ENCODE measurements at places on chromosomes 12 and 14.

GRCh38 chr14:49051328-49052060 is 534.7 kb downstream of the RPS29 start:
- no peak for DNase-seq

DNA sequence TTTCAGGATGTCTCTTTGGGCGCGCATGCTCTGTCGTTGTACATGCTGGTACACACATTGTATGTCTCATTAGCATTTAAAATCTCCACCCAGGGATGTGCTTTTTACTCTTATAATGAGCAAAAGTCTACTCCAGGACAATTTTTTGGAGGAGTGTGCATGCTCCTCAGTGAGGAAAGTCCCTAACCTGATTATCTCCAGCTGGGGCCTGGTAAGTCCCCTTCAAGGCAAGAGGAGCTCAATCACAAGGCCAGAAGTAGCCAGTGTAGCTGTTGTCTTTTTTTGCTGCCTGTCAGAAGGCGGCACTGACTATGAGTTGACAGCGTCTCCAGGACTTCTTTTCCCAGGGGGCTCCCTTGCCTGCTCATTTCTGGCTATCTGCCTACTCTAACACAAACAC is 218.3 kb upstream of the CNTN1 start:
- DNase-seq, result no peak

DNA sequence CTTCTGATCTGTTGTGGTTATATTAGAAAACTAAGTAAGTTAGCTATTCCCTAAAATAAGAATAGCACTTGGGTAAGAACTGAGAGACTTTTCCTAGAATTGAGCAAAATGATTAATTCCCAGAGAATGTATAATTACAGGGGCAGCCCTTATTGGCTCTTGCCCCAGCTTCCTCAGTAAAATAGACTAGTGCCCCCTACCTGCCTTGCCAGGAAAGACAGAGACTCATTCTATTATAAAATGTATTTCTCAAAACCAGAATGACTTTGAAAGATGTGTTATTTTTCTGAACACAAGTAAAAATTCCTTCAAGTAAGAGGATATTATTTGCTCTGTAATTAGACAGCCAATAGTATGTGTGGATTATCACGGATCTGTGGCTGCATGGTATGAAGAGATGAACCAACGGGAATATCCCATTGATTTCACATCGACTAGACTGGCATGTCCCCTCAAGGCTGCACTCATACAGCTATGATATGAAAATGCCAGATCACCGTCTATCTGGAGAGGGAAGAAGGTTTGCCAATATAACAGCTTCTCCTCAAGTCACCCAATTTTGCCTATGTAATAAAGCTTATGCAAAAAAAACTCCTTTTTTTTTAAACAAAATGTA is 7.4 kb upstream of the GLRX5 start:
- no peak for DNase-seq

- DNase-seq, result peak; percentile 22
Observed at GRCh38 chr12:117857632-117858612, 110.9 kb downstream of the KSR2 start.

GRCh38 chr14:73785834-73786635 is 65.6 kb upstream of the PTGR2 start:
- DNase-seq, result peak; percentile 88

GRCh38 chr12:42143452-42144157 is 1.1 kb downstream of the GXYLT1 start:
- DNase-seq, result no peak

DNA sequence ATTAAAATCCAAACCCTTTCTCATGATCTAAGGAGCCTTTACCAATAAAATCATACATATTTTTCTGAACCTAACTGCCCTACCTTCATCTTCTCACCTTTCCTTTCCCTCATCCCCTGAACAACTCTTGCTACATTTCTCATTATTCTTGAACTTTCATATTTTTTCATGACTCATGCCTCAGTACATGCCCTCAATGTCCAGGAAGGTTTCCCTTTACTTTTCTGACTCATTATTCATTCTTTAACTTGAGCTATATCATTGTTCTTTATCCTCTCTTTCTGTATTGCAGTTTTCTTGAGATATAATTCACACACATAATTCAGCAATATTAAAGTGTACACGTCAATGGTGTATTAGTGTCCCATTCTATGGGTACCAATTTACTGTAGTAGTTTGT is 231.0 kb downstream of the ALG10B start:
- DNase-seq, result no peak

- no peak for DNase-seq
Observed at GRCh38 chr14:75910048-75910447, 71.7 kb downstream of the TGFB3 start.

DNA sequence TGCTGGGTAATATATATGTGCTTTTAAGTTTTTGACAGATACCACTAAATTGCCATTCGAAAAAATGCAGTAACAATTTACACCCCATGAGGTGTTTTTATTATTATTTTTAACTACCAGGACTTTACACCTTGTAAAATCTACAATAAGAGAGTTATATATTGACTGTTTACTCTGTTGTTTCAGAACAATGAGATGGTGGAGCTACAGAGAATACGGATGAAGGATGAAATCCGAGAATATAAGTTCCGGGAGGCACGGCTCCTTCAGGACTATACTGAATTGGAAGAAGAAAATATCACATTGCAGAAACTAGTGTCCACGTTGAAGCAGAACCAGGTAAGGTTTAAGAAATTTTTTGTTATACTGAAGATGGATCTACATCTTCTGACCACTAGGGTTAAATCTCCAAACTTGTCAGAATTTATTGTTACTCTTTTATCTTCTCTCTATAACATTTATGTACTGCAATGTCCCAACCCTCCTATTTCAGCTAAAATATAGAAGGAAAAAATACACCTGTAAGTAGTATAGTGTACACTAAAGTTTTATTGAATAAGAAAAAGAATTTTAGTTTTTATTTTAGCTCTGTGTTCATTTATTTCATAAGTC is 105.4 kb upstream of the FGD4 start:
- no peak for DNase-seq

DNA sequence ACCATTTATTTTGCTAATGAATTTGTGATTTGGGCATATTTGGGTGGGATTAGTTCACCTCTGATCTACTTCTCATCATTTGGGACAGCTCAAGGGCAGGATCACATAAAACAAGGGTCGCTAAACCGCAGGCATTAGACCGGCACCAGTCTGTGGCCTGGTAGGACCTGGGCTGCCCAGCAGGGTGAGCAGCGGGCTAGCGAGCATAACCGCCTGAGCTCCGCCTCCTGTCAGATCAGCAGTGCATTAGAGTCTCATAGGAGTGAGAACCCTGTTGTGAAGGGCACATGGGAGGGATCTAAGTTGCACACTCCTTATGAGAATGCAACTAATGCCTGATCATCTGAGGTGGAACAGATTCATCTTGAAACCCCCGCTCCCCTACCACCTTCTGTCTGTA is 785.3 kb downstream of the TRHDE start:
- no peak for DNase-seq

- DNase-seq, result no peak
Observed at GRCh38 chr14:73740618-73741326, 26.6 kb upstream of the PNMA1 start.

DNA sequence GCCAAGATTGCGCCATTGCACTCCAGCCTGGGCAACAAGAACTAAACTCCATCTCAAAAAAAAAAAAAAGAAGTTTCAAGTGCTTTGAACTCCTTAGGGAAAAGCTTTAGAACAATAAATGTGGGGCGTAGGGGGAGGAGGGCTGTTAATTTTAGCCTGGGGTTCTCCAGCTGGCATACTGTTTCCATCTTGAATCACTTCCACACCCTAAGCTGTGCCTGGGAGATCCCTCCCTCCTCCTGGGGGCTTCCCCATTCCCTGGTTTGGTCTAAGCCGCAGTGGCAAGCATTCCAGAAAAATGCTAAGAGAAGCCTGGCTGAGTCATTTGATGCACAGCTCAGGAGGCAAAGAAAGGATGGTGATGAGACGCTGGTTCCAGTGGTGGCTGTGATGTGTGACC is 2.3 kb upstream of the ZNF384 start:
- DNase-seq, result no peak

DNA sequence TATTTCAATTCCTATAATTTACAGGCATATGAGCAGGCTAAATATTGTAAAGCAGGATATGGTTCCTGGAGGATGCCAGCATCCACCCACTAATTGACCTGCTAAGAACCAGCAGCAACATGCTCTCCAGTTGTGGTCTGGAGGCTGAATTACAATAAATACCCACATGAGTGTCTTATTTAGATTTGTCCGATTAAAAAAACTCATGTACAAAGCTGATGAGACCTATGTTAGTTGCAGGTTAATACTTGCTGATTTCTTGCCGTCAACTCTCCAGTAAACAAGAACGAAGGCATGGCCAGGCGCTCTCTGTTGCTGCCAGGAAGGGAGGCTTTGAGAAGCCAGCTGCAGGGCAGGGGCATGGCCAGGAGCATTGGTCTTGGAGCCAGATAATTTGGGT is 169.3 kb upstream of the PRICKLE1 start:
- DNase-seq, result no peak

GRCh38 chr12:50185970-50186663 is 18.9 kb upstream of the CERS5 start:
- DNase-seq, result no peak

GRCh38 chr14:71416392-71416791 is 509.1 kb downstream of the PCNX1 start:
- DNase-seq, result no peak

DNA sequence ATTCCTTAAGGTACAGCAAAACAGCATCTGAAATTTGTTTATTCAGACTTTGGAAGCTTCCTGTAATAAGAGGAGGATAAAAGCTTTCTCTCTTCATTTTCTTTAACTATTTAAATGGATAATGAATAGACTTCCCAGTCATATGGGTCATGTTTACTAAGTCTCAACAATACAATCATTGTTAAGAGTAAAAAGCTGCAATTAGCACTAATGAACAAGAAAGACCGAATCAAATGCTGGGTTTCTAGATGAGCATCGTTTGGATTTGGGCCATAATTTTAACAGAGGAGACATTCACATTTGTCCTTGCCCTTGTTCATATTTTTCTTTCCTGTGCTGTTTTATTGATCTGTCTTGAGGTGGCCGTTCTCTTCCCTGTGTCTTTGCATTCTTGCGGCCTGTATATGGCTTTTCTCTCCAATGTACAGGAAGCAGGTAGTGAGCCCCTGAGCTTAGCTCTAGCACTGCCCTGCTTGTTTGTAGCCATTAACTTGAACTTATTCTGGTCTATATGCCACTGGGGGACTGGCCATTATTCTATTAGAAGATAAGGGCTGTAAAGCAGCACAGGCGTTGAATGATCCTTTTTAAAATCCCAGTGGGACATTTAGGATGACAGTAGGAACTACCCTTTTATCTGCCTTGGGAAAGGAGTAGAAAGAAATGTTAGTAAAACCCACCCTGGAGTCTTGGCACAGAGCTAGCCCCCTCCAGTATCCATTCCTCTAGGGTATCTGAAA is 34.6 kb downstream of the ABHD12B start:
- DNase-seq, result no peak

DNA sequence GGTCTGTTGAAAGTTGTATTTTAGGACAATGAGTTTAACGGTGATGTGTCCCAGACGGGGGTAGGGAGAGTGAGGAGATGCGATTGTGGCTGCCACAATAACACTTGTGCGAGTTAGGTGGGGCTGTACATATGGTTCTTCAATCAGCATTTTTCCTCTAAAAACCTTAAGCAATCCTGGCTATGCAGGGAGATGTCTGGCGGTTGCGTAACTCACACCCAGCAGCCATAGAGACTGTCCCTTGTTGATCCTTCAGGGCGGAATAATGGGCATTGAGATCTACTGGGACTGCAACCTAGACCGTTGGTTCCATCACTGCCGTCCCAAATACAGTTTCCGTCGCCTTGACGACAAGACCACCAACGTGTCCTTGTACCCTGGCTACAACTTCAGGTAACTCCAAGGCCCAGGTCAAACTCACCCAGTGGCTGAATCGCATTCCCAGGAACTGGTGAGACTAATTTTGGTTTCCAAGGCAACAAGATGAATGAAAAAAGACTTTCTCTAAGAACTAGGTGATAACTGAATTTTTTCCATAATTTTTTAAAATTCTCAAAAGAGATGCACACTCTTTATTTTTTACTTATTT is 34.6 kb downstream of the P2RX7 start:
- DNase-seq, result peak; percentile 27

- DNase-seq, result peak; percentile 21
Observed at GRCh38 chr12:132161036-132161781, 17.0 kb downstream of the NOC4L start.

DNA sequence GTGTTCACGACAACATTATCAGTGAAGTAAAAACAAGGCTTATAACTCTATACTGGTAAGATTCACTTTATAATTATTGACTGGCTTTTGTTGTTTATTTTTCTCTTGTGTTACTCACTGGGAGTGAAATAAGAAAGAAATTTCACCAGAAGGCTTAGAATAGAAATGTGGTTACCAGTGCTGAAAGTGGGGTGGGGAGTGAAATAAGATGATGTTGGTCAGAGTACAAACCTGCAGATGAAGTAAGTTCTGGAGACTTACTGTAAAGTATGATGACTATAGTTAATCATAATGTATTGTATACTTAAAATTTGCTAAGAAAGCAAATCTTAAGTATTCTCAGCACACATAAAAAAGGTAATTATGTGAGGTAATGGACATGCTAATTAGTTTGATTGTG is 198.4 kb downstream of the KLHL28 start:
- DNase-seq, result no peak

DNA sequence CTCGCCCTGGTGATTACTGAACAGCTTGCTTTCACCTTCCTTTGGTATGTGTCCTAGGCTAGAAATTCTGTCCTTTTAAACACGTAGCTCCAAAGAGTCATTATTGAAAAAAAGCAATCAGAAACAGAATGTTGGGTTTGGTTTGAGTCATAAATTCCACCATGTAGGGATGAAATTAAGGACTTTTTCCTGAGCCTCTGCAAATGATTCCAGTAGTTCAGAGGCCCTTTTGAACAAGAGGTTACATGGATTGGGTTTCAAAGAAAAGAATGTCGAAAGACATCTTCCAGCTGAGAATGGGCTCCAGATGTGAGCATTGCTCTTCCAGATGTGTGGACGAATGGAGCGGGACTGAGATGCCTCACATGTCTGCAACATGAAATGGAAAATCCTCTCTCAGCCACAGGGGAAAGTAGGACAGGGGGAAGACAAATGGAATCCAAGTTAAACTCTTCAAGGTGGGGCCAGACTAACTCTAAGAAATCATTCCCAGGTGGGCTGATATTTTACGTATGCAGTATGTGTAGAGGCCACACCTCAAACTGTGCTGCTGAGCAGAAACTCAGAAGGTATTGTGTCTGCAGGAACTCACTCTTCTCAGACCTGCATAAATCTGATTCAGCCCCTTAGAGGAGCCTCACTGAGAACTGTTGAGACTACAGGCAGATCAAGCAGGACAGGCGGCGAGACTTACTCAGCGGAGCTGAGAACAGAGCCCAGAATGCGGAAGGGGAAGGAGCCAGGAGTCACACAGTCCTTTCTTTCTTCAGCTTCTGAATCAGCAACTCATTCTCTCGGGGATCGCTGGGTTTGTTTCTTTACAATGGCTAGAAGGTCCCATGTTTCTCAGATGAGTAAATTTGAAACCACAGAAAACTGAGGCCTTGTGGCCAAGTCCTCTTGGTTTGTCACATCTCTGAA is 23.3 kb upstream of the EMP1 start:
- peak; percentile 87 for DNase-seq

- DNase-seq, result peak; percentile 26
Observed at GRCh38 chr14:105488781-105489541, 2.1 kb upstream of the TEDC1 start.

- DNase-seq, result no peak
Observed at GRCh38 chr14:91918186-91918883, 29.2 kb downstream of the FBLN5 start.

GRCh38 chr14:68248481-68249255 is 429.1 kb downstream of the RAD51B start:
- DNase-seq, result peak; percentile 43

- DNase-seq, result no peak
Observed at GRCh38 chr12:113647048-113647447, 175.4 kb upstream of the LHX5 start.
